Suppressor macrophage (primary cell): ENCODE measurements at places on chromosomes 7 and 10.

DNA sequence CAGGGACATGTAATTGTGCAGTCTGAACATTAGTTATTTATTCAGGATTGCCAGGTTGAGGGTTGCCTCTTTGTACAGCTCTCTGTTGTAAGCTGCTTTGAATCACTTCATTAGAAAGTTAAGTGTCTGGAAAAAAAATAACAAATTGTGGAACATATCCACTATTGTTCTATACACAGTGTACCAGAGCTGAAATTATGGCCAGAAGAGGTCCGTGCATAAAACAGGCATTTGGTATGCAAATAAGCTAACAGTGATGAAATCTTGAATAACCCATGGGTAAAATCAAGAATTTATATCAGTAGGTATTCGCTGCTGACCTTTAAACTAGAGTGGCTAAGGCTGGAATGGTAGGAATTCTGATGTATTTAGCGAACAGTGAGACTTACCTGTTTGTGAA, 152.1 kb downstream of the LHFPL3 start:
- DNase-seq = no peak

GRCh38 chr7:30308389-30308788, 24.0 kb downstream of the ZNRF2 start:
- no peak for DNase-seq

- no peak for DNase-seq
Measured at GRCh38 chr7:30931161-30931928, 19.7 kb downstream of the AQP1 start.

DNA sequence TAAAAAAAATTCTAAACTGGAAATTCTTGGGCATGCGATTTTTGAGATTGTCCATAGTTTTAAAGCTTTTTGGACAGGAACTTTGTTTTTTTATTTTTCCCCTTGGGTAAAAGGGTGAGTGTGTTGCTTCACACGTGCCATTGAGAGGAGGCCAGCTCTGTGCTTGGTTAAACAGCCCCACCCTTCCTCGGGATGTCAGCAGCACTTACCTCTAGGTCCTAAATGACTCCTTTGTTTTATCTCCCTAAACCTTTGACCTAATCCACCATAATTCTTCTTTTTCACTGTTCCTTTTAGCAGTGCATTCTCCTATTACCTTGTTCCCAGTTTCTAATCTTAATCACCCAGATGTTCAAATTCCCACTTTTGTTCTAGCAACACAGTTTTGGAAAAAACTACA, 83.5 kb downstream of the SEMA3D start:
- DNase-seq = no peak

GRCh38 chr7:24952464-24952863, 27.5 kb downstream of the OSBPL3 start:
- no peak for DNase-seq

DNA sequence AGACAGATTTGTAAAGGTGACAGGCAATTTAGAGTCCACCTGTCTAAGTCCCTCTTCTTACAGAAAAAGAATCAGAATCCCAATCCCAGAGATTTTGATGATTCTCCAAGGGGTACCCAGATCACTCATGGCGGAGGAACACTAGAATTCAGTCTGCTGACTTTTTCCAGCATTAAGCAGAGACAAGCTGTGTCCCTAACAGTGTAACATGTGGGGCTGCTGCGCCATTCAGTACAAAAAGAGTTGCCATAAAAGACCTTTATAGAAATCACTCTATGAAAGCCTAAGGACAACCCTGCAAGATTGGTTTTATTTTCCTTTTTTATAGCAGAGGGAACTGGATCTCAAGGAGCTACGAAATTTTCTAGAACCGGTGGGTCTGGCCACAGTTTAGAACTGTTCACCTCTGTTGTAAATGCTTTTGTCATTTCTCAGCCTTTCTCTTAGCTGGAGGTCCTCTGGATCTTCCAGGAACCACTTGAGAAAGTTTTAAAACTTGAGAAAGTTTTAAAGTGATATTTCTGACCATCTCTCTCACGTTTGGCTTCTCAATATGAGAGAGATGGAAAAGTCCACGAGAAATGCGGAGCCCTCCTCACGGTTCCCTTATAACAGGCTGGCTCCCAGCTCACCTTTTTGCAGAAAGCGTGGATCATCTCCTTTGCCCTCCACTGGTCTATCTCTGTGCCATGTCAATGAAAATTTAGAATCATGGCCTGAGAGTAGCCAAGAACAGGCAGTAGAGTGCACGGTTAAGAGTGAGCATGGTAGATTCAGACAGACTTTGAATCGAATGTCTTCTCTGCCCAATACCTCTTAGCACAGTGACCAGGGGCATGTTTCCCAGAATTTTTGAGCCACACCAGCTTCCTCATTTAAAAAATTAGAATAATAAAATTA, 826 bp downstream of the GIMAP7 start:
- DNase-seq = peak; percentile 9

GRCh38 chr10:89466599-89467035, 52.2 kb downstream of the IFIT5 start:
- peak; percentile 24 for DNase-seq

DNA sequence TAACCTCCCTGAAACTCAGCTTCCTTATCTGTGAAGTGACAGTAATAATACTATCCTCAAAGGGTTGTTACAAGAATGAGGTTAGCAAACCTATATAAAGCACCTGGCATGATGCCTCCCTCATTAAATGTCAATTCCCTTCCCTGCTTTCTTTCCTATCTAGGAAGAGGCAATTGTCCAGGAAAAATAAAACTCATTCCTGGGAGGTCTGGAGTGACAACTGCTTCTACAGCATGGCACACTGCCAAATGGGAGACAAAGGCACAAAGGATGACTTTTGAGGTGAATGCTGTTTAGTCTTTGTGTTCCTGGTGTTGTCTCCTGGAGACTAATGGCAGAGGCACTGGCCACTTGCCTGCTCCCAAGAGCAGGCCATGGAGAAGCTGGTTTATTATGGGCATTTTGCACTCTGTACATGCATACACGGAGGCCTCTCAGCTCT, 32.2 kb upstream of the PDE1C start:
- no peak for DNase-seq

GRCh38 chr7:54995610-54996363, 23.0 kb upstream of the EGFR start:
- no peak for DNase-seq

DNA sequence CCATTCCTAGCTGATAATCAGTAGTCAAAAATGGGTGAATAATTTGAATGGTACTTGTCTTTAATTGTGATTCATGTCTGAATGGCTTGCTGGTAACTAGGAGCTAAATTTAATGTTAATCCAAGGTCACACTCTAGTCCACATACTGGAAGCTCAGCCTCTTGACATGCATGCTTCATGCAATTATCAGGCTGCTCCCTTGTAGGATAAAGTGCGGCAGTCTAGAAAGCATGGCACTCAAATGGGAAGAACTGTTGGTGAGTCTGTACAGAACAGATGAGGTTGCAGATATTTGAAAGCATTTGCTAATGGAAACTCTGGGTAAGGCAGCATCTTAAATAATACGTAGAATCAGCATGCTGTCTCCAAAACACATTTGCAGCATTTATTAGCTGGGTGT, 499.4 kb downstream of the AUTS2 start:
- DNase-seq = no peak

DNA sequence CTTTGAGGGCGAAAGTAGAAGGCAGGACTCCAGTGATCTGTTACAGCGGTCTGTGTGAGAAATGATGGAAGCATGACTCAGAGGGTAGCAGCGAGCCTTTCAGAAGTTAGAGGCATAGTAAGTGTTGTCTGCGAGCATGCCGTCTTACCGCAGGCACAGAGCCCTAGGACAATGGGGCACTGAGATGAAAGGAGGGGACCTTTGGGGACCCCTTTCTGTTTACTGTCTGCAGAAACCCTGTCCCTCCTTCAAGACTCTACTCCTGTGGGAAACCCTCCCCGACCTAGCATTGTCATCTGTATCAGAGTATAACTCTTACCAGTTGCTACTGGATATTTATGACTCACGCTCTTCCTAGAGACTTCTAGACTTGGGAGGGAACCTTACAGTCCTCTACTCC, 87.2 kb upstream of the AGK start:
- DNase-seq = no peak

GRCh38 chr10:82505009-82505408, 630.0 kb downstream of the NRG3 start:
- no peak for DNase-seq

- no peak for DNase-seq
Measured at GRCh38 chr7:11009631-11010030, 36.0 kb downstream of the PHF14 start.

DNA sequence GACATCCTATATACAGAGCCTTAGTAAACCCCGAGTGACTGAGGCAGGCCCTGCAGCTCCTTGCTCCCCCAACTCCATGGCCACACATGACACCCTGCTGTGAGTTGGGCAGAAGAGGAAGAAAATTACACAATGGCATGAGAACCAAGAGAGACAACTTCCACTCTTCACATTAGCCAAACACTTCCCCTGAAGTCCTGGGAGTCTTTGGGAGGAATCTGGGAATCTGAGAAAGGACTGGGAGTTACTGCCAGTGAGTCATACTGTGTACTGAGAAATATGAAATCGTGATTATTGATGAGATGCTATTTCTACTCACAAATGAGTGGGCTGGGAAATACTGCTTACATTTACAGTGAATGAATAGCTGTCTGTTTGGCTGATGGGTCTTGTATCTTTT, 116.6 kb downstream of the SPAG6 start:
- peak; percentile 34 for DNase-seq

- no peak for DNase-seq
Measured at GRCh38 chr10:15280462-15280861, 90.6 kb downstream of the FAM171A1 start.

GRCh38 chr7:141949911-141950310, 3.1 kb upstream of the CLEC5A start:
- DNase-seq = no peak

DNA sequence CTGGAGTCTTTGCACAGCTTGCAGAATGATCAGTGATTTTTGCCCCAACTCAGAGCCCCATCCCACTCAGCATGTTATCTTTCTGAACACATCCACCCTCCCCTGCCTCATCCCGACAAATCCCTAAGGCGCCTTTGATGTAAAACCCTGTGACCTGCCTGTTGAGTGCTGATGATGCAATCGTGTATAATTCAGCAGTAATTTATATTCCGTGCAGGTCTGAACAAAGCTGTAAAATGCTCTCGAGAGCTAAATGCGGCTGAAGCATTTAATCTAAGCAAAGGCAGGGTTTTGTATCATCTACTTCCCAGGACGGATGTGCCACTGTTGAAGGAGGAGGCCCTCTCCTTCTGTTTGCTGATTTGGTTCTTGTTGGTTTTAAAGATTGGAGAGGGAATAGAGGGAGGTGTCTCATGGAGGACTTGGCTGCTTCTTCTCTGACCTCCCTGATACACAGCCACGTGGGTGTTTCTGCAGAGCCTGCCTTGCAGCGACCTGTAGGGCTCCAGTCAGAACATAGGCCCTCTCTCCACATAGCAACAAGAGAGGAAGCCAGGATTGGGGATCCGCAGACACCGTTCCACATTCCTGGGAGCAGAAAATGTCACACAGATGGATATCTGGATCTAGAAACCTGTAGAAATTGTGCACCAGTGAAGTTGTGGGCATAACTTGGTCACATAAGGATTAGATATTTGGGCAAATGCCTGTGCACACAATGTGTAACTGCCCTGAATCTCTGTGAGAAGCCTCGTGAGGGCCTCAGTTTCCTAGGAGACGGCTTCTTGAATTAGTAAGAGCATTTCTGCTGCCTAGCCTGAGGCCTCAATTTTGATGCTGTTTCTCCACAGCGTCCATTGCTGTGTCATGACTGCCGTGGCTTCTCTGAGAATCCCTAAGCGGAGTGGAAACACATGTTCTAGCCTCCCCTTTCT, 90.2 kb upstream of the AGK start:
- DNase-seq = no peak

GRCh38 chr10:93076871-93077270, 3.2 kb downstream of the CYP26A1 start:
- no peak for DNase-seq

DNA sequence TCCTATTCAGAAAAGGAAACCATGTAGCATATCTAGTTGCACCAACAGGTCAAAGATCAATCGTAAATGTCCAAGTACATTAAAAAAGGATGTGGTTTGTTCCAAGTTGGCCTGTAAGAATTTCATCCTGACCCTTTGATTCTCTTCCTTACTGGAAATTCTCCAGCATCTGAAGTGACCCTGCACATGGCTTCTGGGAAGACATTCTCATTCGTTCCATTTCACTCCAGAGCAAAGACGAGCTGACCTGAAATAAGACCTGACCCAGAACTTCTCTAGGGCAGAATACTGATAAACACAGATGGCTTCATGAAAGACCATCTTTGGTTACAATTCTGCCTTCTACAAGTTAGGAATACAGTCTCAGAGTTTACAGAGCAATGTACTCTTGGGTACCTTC, 39.8 kb downstream of the ASB4 start:
- DNase-seq = no peak

DNA sequence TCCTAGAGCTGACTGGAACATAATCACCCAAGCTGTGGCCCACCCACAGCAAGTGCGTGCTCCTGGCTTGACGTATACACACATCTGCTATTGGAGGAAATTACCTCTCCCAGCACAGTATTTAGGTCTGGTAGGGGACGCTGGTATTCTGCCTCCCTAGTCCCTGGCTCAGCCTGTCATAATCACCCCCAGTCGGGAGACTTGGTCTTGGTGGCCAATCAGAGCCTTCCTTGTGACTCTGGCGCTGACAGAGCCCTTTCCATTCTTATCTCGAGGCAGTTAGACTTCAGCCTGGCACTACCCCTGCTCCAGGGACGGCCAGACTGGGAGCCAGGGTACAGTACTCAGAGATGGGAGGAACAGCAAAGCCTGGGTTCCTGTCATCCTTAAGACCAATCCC, 14.3 kb upstream of the PRKAG2 start:
- no peak for DNase-seq

DNA sequence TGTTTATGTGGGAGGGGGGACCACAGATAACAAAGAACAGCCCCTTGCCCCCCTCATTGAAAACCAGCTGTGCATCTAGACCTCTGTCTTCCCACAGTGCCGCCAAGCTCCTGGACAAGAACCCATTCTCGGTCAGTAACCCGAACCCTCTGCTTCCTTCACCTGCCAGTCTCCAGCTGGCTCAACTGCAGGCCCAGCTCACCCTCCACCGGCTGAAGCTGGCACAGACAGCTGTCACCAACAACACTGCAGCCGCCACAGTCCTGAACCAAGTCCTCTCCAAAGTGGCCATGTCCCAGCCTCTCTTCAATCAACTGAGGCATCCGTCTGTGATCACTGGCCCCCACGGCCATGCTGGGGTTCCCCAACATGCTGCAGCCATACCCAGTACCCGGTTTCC, 91.0 kb upstream of the PDCD4 start:
- no peak for DNase-seq

- no peak for DNase-seq
Measured at GRCh38 chr7:130281260-130281659, 11.7 kb upstream of the CPA4 start.
